Right atrium auricular region (tissue), 2 donors: ENCODE measurements at places on chromosomes 1 and 21. TPM values are rescaled to one million over a fixed set of nuclear protein-coding genes. Genes with fewer than 3 reads are reported as not detected.

DNA sequence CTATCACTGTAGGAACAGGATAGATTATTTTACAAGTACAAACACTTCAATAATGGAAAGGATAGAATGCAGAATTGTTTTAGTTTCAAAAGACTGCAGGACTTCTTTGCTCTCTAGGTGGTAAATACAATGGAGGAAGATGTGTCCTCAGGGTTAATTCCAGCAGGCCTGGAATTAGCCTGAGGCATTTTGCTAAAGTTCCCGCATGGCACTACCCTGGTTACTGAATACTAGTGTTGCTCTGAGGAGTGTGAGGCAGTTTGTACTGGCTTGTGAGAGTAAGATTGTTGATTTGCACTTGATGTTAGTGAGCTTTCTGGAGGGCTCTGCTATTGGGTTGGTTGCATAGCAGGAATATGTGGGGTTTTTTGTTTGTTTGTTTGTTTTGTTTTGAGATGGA, 61.4 kb downstream of the FASLG start:
- no peak for DNase-seq

GRCh38 chr1:4083231-4084047, 183.4 kb upstream of the C1orf174 start:
- DNase-seq, result peak; percentile 46

GRCh38 chr1:118842452-118843201, 145.5 kb downstream of the TBX15 start:
- no peak for DNase-seq

DNA sequence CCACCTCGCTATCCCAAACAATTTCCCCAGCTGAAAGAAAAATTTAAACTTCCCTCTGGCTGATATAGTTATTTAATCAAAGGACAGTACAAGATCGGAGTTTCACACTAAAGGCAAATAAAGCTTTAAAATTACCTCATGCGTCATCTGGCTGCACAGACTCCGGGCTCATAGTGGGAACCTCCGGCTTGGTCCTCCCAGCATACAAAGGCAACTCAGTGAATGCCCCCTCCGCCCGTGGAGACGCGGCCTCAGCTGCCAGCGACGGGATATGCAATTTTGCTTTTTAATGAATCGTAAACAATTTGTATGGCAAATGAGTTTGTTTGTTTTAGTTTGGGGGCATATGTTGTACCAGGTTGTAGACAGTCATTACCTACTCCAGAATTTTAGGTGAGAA, 214.6 kb upstream of the NFIA start:
- no peak for DNase-seq

GRCh38 chr1:166139735-166140134, 27.1 kb downstream of the FAM78B start:
- DNase-seq, result no peak

GRCh38 chr1:209926045-209926444, 12.0 kb upstream of the SYT14 start:
- no peak for DNase-seq

- DNase-seq, result peak; percentile 72
These were observed 15.6 kb downstream of the RD3 start for GRCh38 chr1:211476200-211476849.

DNA sequence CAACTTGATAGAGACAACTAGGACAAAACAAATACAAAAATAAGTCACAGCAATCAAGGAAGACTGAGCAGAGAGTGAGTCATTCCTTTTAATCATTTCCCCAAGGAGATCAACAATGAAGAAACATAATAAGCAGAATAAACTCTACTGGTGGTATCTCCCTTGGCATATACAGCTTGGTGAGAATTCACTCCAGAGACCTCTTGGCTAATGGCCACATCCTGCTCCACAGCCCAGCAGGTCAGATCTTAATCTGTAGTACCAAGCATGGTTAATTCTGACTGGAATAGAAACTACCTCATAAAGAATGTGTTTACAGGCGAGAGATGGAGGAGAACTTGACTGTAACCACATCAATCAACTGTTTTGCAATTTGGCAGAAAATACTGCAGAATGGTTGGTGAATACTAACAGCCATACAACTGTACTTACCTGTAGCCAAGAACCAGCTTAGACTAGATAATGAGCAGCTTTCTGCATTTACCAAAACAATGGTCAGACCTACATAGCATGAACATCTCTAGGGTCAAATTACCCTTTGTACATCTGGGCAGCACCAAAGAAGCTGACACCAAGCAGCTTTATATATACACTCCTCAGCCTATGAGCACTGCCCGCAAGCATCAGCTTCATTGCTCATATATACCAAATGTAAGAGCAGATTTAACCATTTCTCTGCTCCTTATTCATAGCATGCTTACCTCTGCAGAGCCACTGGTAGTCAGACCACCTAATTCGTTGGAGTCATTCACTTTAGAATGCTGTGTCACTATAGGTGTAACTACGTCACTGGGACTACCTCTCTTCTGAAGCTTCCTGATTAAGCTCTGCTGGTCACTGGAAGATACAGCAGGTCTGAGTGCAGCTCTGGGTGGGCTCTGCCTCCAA, 51.0 kb downstream of the KIAA0319L start:
- DNase-seq, result no peak

GRCh38 chr1:64248065-64248464, 44.6 kb downstream of the UBE2U start:
- DNase-seq, result no peak

The ADAMTSL4 gene
- total RNA-seq, result 41.1 TPM

DNA sequence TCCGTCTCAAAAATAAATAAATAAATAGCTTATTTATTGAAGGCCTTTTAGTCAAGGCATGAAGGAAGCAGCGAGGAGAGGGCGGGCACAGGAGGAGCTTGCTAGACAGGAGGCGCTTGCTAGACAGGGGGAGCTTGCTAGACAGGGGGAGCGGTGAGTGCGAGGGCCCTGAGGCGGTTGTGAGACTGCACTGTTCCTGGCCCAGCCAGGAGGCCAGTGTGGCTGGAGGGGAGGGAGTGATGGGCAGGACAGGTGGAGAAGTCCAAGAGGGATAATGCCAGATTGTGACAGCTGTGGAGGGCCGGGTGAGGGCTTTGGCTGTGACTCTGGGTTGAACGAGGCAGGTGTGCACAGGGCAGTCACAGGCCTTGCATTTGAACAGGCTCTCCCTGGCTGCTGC, 18.2 kb downstream of the KIF17 start:
- DNase-seq, result no peak

The C1QTNF12 gene
- total RNA-seq, result not detected

The LAD1 gene
- total RNA-seq, result 1.4 TPM

The TAF13 gene
- 35.9 TPM for total RNA-seq

The FCER1G gene
- 16.8 TPM for total RNA-seq

DNA sequence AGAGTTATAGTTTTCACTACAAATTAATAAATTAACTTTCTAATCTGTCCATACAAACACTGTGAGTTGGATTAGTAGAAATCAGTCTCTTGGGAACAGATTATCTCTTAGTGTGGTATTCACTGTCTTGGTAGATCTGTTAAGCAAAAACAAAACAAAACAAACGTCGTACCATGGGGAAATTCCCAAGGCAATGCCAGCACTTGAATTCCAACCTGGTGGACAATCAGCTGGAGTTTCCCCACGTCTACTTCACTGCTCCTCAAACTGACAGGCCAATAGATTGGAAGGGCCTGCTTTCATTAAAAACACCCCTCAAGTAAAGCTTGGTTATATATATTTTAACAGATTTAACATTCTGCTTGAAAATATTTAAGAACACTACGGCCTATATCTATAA, 31.9 kb downstream of the GDAP2 start:
- no peak for DNase-seq

GRCh38 chr1:54857141-54857540, 29.9 kb downstream of the DHCR24 start:
- DNase-seq, result no peak

DNA sequence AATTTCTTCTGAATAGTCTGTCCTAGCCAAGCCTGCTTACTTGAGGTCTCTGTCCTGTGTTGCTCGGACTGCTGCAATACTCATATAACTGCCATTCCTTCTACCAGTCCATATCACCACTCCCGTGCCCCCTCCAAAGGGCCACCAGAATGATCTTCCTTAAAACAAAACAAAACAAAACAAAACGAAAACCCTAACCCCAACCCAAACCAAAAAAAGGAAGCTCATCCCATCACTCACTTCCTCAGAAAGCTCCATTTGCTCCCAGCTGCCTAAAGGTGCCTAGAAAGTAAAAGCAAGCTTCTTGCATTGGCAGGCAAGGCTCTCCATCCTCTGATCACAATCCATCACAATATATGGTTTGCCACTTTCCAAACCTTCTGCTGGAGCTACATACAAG, 20.3 kb downstream of the USP24 start:
- no peak for DNase-seq

DNA sequence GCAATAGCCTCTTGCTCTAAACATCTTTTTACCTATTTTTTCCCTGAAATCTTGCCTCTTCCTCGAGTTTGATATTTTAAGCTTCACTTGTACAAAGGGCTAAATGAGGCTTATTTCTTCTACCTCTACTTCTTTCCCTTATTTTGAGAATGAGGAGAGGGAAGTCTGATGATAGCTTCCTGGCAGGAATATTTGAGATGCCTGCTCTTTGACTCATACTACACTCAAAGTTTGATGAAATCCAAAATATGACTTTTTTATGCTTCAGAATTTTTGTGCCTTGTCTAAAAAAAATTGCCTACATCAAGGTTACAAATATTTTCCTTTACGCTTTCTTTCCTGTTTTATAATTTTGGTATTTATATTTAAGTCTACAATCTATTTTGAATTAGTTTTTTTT, 624.4 kb upstream of the PLXNA2 start:
- DNase-seq, result no peak

The AMY1A gene
- not detected for total RNA-seq

The CYP4Z1 gene
- not detected for total RNA-seq

- DNase-seq, result no peak
These were observed 28.5 kb downstream of the PALMD start for GRCh38 chr1:99674115-99675064.

DNA sequence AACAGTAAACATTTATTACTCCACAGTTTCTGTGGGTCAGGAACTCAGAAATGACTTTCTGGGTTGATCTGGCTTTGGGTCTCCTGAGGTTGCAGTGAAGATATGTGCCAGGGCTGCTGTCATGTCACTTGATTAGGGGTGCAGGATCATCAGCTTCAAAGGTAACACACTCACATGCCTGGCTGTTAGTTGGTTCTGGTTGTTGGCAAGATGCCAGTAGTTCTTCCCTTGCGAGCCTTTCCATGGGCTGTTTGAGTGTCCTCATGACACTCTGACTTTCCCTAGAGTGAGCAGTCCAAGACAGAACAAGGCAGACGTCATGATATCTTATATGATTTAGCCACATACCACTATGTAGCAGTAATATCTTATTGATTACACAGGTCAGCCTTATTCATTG, 1.8 kb downstream of the SWT1 start:
- DNase-seq, result no peak

- DNase-seq, result no peak
These were observed at the start of gene CAPN9 for GRCh38 chr1:230747127-230747730. TSS of gene CAPN9 (plus strand) at chr1:230747388. CDS start at chr1:230747497, 109 bp downstream.

DNA sequence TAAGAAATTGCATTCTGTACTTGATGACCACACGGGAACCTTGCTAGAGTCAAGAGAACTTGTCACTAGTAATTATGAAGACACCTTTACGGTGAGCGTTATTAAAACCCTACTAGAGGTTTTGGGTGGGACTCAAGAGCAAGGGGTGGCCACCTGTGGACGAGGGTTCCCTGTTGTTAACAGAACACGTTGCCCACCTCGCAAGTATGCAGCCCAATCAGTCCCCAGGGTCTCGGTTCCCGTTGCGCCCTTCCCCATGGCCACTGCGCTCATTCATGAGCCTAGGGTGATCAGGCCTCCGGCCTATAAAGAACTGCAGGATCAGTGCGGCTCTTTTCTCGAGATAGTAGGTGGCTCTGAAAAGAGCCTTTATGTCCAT, 30.2 kb upstream of the RNF187 start:
- no peak for DNase-seq

The HCRTR1 gene
- total RNA-seq, result not detected

DNA sequence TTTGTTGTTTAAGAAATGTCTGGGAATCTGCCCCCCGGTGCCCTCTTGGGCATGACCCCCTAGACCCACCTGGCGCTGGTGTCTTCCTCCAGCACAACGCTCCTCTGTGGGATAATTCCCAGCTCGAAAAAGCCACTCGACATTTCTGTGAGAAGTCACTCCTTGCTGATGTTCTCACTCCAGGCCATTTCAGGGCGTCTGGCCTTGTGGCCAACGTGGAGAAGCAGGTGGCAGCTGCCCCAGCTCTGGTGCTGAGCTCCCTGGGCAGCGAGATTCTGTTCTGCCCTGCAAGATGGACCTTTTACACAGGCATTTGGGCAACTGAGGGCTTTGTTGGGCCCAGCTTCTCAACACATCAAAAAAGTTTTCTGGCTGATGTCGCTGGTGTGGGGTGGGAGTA, 147.7 kb upstream of the WNT4 start:
- no peak for DNase-seq

DNA sequence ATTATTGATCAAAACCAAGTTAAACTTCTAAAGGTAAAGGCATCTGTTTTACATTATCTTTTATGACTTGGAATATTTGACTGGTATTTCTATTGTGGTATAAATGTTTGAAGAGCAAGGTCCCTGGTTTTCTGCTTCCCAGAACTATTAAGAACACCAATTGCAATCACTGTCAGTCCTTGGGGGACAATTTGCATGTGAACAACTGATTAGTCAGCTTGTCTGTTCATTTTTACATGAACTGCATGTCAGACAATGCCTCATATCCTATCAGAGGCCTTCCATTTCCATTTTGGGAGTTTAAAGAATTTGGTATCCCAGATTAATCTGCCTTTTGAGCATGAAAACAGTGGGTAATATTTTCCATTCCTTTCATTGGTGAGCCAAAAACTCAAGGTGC, 654.9 kb upstream of the USP24 start:
- no peak for DNase-seq

DNA sequence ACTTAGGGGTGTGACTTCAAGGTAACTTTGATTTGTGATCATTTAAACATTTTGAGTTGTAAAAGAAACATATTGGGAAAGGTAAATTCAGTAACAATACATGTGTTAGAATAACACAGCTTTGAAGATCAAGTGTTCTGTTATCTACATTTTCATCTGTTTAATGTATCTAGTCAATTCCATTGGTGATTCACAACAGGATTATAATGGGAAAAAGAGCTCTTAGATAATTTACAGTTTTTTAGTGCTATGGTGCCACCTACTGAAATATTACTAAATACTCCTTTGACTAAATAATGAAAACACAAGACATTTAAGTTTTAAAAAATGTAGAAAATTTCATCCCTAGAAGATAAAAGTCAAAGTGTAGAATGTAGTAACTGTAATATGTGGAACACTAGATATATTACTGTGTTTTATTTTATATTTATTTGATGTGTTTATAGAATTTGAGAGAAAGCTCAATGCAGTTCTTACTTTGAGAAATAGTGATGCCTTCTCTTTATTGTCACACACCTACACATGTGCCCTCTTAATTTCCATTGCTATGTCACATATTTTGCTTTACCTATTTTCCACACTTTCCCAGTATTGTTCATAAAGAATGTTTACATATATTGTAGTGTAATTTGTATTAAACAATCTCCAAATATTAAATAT, 47.4 kb downstream of the PTPRC start:
- no peak for DNase-seq
